ENCODE measurements at places on chromosomes 6 and 20. TPM values are rescaled to one million over a fixed set of nuclear protein-coding genes. Genes with fewer than 3 reads are reported as not detected.

Gene C6orf118
- not detected for polyA plus RNA-seq

GRCh38 chr6:133752129-133752528 is 136.8 kb upstream of the TCF21 start:
- no peak for DNase-seq

GRCh38 chr20:57308451-57309271 is 20.9 kb upstream of the SPO11 start:
- DNase-seq, result no peak

DNA sequence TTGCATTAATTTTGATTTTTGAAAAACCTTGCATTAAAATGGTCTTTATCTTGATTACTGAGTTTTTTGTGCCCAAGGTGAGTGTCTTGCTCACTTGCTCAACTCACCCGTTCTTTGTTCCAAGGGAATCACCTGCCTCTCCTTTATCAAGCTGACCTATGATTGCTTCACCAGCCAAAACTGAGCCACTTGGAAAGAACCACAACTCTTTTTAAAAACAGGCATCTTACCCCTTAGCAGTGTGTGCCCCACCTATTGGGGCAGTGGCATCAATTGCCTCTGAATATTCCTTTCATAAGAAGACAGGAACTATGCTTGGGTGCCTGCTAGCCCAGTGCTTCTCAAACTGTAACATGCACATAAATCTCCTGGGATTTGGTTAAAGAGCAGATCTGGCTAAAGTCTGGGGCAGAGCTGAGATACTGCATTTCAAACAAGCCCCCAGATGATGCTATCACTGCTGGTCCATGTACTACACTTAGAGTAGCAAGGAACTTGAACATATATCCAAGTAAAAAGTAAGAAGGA is 3.3 kb upstream of the STK38 start:
- DNase-seq, result no peak

GRCh38 chr6:138973466-138974153 is 14.4 kb downstream of the REPS1 start:
- DNase-seq, result no peak

DNA sequence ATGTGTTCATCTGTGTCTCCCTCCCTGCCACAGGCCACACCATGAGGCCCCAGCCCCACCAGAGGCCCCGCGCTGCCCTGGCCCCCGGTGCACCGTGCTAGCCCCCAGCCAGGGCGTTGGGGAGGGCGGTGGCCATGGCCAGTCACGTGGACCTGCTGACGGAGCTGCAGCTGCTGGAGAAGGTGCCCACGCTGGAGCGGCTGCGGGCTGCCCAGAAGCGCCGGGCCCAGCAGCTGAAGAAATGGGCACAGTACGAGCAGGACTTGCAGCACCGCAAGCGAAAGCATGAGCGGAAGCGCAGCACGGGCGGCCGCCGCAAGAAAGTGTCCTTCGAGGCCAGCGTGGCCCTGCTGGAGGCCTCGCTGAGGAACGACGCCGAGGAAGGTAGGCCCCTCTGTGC is 30.3 kb downstream of the PPP1R16B start:
- no peak for DNase-seq

DNA sequence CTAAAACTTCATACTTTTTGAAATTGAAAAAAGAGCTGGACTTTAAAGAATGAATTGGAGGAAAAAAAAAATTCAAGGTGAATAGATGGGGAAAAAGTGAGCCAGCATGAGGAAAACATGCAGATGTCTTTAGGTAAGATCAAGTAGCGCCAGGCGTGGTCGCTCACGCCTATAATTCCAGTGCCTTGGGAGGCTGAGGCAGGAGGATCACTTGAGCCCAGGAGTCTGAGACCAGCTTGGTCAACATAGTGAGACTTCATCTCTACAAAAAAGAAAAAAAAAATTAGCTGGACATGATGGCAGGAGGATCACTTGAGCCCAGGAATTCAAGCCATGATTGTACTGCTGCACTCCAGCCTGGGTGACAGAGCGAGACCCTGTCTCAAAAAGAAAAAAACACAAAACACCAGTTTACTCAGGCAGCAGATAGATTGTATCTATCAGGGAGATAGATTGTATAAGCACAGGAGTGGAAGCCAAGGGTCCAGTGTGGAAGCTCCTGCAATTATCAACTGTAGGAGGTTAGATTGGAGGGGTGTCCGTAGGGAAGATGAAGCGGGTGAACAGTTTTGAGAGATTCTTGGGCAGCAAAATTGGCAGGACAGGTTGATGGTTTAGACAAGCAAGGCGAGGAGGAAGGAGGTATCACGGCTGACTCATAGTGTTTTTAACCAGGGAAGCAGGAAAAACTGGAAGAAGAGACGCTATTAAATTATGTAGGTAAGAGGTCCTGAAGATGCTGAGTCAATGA is 97.6 kb upstream of the ZNF217 start:
- DNase-seq, result no peak

- no peak for DNase-seq
These were observed 6.2 kb downstream of the NOL4L start for GRCh38 chr20:32578840-32579390.

GRCh38 chr6:45737331-45738056 is 278.2 kb downstream of the CLIC5 start:
- no peak for DNase-seq

DNA sequence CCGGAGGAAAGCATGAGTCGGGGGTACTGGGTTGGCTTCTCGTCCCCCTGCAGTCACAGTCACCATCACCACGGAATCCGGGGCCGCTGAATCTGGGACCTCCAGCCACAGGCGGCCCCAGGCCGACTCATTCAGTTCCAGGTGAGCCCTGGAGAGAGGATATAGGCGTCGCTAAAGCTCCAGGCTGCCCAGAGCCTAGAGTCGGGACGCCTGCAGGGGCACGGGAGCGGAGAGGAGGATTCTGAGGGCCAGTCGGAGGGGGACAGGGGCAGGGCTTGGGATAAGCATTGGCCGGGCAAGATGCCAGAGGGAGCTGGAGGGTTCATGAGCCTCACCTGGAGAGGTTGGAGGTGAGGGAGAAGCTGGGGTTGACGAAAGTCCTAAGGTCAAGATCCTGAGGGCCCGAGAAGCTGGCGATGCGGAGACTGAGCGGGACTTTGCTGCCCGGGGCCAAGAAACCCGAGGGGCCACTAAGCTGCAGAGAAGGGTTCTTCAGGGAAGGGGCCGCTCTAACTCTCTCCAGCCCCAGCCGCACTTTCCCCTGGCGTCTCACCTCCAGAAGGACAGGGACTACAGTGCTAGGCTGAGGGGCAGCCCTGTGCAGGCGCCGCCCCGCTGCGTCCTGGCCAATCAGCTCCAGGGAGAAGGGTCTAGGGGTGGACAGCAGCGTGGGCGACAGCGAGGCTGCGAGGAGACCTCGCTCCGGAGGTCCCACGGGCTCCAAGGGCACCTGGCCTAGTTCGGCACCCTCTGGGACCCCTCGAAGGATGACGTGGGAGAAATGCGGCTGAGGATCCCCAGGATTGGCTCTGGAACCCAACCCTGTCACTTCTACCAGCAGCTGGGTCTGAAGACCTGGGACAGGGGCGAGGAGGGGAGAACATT is 3.7 kb downstream of the SAPCD1 start:
- no peak for DNase-seq
